ENCODE measurements at places on chromosomes 12 and 14. TPM values are rescaled to one million over a fixed set of nuclear protein-coding genes. Genes with fewer than 3 reads are reported as not detected.

TSPAN8 gene
- total RNA-seq: 1.6 TPM

AKAP5 gene
- total RNA-seq: 0.15 TPM

BEST3 gene
- not detected for total RNA-seq

- no peaks in the 10 kb centered on the region for H3K27me3 ChIP-seq
- H3K27ac ChIP-seq: no peak overlapping the region
- peaks cover 1% of the 10 kb centered on the region for H3K4me1 ChIP-seq
- no peak for DNase-seq
- no peak overlapping the region for H3K4me3 ChIP-seq
- no peaks in the 10 kb centered on the region for H3K36me3 ChIP-seq
These were observed 434.0 kb upstream of the RGS6 start for GRCh38 chr14:71498212-71498611.

DNA sequence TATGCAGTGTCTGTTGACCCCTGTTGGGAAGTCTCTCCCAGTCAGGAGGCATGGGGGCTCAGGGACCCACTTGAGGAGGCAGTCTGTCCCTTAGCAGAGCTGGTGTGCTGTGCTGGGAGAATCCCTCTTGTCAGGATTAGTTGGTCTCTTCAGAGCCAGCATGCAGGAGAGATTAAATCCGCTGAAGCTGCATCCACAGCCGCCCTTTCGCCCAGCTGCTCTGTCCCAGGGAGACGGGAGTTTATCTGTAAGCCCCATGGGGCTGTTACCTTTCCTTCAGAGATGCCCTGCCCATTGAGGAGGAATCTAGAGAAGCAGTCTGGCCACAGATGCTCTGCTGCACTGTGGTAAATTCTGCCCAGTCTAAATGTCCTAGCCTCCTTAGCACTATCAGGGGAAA, 13.1 kb upstream of the KLRC1 start:
- H3K4me3 ChIP-seq: no peak overlapping the region
- no peaks in the 10 kb centered on the region for H3K36me3 ChIP-seq
- no peak overlapping the region for H3K27ac ChIP-seq
- no peaks in the 10 kb centered on the region for H3K27me3 ChIP-seq
- H3K4me1 ChIP-seq: no peaks in the 10 kb centered on the region

- H3K36me3 ChIP-seq: no peaks in the 10 kb centered on the region
- H3K27me3 ChIP-seq: no peaks in the 10 kb centered on the region
- H3K4me1 ChIP-seq: peaks cover 18% of the 10 kb centered on the region
- H3K4me3 ChIP-seq: no peak overlapping the region
- no peak for DNase-seq
- H3K27ac ChIP-seq: no peak overlapping the region
These were observed 4.8 kb upstream of the GLT8D2 start for GRCh38 chr12:104054681-104055346.

GEMIN2 gene
- 16.1 TPM for total RNA-seq

DNA sequence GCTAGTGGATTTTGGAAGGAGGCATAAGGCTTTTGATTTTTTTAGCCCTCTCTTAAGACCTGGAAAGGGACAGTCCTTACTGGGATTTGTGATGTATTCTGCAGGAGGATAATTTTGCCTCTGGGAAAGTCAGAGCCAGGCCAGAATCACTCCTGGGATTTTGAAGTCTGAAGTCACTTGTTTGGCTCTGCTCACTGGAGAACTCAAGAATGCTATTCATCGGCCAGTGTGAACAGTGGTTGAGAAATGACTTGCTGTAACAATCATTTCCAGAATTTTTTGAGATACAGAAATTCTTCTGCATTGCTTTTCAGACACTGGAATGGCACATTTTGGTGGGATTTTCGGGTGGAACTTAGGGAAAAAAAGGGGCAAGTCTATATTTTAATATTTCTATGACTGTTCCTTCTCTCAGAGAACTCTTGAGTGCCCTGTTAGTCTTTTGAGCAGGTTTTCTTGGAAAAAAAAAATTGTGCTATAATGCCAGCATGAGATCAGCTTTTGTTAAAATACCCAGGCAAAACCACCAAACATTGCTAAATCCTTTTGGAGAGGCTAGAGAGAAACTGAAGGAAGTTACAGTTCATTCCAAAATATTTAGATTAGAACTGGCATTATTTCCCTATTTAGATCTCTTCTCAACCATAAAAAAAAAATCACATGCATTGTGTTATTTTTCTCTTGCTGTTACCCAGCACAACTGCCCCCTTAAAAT, 26.1 kb upstream of the BHLHE41 start:
- no peak overlapping the region for H3K4me3 ChIP-seq
- no peaks in the 10 kb centered on the region for H3K36me3 ChIP-seq
- no peak for DNase-seq
- H3K27ac ChIP-seq: no peak overlapping the region
- no peaks in the 10 kb centered on the region for H3K4me1 ChIP-seq

CCDC38 gene
- not detected for total RNA-seq

C12orf76 gene
- total RNA-seq: 43.3 TPM

NKX2-1 gene
- total RNA-seq: not detected

PARPBP gene
- total RNA-seq: 6.3 TPM

- DNase-seq: peak; percentile 87
- no peaks in the 10 kb centered on the region for H3K36me3 ChIP-seq
- H3K4me1 ChIP-seq: peaks cover 47% of the 10 kb centered on the region
- H3K27ac ChIP-seq: peak overlapping the region; percentile 97
- H3K27me3 ChIP-seq: peaks cover 12% of the 10 kb centered on the region
These were observed 6.2 kb downstream of the TMEM120B start for GRCh38 chr12:121718653-121719239.

- no peak overlapping the region for H3K27ac ChIP-seq
- no peaks in the 10 kb centered on the region for H3K4me1 ChIP-seq
- no peak overlapping the region for H3K4me3 ChIP-seq
- H3K36me3 ChIP-seq: no peaks in the 10 kb centered on the region
- no peak for DNase-seq
These were observed 1.6 kb upstream of the HHIPL1 start for GRCh38 chr14:99643343-99643742.

DNA sequence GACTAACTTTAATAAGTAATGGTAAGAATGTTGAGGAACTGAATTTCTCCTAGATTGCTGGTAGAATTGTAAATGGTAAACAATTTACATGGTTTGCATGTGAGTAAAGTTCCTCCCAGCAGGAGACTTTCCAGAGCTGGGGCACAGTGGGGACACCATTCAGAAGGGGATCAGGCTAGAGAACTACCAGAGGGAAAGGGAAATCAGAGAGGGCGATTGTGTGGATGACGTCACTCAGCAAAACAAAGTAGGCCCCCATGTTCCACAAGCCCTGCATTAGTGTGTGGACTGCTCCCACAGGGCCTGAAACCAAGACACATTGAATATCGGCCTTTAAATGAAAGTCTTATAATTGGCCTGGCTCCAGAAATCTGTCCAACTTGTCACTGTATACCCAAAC, 9.5 kb downstream of the RNASE11 start:
- no peak for DNase-seq
- H3K4me1 ChIP-seq: no peaks in the 10 kb centered on the region
- H3K27ac ChIP-seq: no peak overlapping the region
- no peaks in the 10 kb centered on the region for H3K36me3 ChIP-seq

PROX2 gene
- not detected for total RNA-seq

- H3K36me3 ChIP-seq: no peaks in the 10 kb centered on the region
- no peak overlapping the region for H3K27ac ChIP-seq
- H3K4me1 ChIP-seq: no peaks in the 10 kb centered on the region
- peaks cover 5% of the 10 kb centered on the region for H3K27me3 ChIP-seq
- no peak for DNase-seq
These were observed 2.5 kb upstream of the LRRK2 start for GRCh38 chr12:40222247-40222646.

SIX6 gene
- not detected for total RNA-seq

DNA sequence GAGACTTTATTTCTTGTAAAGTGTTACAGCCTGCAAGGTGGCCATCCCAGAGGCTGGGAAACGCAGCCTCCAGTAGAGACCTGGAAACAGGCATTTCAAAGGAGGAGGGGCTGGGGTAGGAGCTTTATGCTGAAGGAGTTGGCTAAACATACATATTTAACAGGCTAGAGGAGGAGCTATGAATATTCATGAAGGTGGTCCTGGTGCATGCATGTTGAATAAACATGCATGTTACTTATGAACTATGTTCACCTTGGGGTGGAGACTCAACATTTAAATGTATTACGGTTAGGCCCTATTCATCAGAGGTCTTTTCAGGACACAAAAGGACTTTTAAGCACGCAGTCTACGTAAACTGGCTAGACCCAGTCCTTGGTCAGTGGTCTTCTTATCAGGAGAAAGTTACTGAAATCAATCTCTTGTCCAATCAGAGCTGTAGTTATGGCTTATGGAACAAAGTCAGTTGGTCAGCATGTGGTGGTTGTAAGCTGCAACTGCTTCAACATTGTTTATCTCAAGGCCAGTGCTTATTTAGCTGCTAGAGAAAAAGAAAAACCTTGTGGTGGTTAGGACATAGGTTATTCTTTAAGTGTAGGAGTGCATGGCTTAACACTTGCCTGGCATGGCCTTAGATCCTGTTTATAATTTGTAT, 11.4 kb upstream of the ARF6 start:
- H3K36me3 ChIP-seq: no peaks in the 10 kb centered on the region
- H3K27ac ChIP-seq: no peak overlapping the region
- H3K27me3 ChIP-seq: no peaks in the 10 kb centered on the region
- no peak for DNase-seq

DNA sequence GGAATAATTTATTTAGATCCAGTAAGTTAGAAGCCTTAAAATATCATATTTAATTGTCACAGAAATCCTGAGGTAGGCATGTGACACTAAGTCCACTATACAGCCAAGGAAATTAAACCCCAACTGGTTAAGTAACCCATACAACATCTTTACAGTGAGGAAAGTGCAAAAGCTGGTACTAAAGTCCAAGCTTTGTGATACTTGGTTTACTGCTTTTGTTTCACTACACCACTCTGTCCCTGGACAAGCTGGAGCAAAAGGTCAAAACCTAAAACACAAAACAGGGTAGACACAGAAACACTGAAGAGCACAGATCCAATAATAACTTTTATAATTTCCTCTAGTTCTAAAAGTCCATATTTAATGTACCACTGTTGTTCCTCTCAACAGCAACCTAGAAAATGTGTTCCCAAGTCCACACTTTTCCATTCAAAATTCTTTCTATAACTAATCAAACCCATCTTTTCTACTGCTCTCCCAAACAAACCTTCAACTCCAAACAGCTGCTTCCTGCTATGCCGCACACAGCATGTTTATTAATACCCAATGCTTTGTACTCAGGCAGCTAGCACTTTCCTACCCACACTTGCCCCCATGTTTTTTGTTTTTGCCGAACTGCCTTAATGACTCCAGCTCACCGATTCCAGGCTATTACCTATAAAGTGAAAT, 90.9 kb downstream of the MED13L start:
- peaks cover 3% of the 10 kb centered on the region for H3K27me3 ChIP-seq
- H3K27ac ChIP-seq: no peak overlapping the region
- no peak for DNase-seq
- peaks cover 5% of the 10 kb centered on the region for H3K4me1 ChIP-seq
- no peaks in the 10 kb centered on the region for H3K36me3 ChIP-seq
- H3K4me3 ChIP-seq: no peak overlapping the region

DNA sequence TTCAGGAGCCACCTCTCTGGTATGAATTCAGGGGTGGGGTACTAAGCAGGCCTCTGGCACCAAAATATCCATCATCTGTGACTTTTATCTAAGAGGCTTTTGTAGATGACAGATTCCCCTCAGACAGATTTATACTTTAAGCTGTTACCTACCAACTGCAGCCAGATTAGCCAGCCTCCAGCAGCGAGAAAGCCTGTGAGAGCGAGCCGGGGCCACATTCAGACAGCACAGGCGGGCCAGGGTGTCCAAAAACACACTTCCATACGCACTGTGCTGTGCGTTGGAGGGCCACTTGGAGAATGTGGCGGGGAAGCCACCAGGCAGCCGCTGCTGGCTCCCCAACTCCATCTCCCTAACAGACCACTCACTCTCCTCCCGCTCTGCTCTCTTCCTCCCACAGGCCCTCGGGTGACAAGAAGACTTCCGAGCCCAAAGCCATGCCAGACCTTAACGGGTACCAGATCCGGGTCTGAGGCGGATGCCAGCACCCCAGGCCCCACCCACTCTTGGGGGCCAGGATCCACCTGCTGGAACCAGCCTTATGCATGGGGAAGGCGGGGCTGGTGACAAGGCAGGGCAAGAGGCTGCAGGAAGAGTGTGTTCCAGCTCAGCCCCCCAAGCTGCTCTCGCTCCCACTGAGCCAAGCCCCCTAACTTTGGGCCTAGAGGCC, 17.4 kb downstream of the VASH1 start:
- DNase-seq: no peak
- no peak overlapping the region for H3K4me3 ChIP-seq
- peaks cover 15% of the 10 kb centered on the region for H3K4me1 ChIP-seq
- H3K36me3 ChIP-seq: no peaks in the 10 kb centered on the region
- H3K27me3 ChIP-seq: peaks cover 12% of the 10 kb centered on the region
- H3K27ac ChIP-seq: no peak overlapping the region

- H3K4me3 ChIP-seq: peak overlapping the region; percentile 3
- DNase-seq: no peak
- peaks cover 4% of the 10 kb centered on the region for H3K27me3 ChIP-seq
- peaks cover 7% of the 10 kb centered on the region for H3K4me1 ChIP-seq
- no peaks in the 10 kb centered on the region for H3K36me3 ChIP-seq
- H3K27ac ChIP-seq: peak overlapping the region; percentile 70
These were observed 60.0 kb upstream of the ELK3 start for GRCh38 chr12:96134200-96134599.

- no peak overlapping the region for H3K27ac ChIP-seq
- H3K36me3 ChIP-seq: no peaks in the 10 kb centered on the region
- no peak for DNase-seq
- H3K27me3 ChIP-seq: no peaks in the 10 kb centered on the region
These were observed 55.6 kb downstream of the TRMT5 start for GRCh38 chr14:60925286-60925685.

DNA sequence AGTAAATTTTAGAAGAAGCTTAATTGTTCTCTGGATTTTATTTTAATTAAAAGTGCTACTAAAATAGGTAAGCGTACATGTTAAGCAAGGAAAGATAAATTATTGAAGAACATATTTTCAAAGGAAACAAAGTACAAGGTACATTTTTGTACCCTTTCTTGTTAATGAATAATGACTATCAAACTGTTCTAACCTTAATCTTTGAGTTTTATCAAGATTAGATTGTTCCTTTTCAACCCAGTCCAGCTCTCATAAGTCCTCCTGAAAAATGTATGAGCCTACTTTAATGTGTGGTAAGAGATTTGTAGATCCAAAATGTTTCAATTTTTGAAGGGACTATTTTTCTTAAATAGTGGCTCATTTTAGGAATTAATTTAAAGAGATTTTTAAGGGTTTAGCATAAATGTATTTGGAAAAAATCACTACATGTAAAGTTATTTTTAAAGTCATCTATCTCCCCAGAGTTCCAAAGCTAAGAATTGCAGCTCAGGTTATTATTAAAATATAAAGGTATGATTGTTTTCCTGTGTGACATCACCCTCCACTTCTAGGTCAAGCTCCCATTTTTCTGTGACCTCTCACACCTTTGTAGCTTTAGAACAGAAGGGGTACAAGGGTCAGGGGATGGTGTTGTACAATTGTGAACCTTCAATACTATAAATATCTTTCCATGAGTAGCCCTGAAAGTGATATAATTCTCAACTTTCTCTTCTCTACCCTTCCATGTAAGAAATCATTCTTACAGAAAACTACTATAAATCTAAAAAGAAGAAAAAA, 1.2 kb upstream of the PIK3C2G start:
- DNase-seq: no peak
- no peak overlapping the region for H3K4me3 ChIP-seq
- H3K27me3 ChIP-seq: no peaks in the 10 kb centered on the region
- H3K4me1 ChIP-seq: peaks cover 16% of the 10 kb centered on the region

TROAP gene
- 11.7 TPM for total RNA-seq

GRCh38 chr12:104493496-104493895, 36.7 kb downstream of the CHST11 start:
- H3K36me3 ChIP-seq: no peaks in the 10 kb centered on the region
- H3K27ac ChIP-seq: no peak overlapping the region
- no peak for DNase-seq
- no peaks in the 10 kb centered on the region for H3K27me3 ChIP-seq

PRPH gene
- total RNA-seq: 2,189 TPM

Measured in glutamatergic neuron (in vitro differentiated cells).